ENCODE measurements at places on chromosomes 4 and X.

- DNase-seq = no peak
Measured at GRCh38 chr4:76564123-76564915, 129.3 kb downstream of the SHROOM3 start.

DNA sequence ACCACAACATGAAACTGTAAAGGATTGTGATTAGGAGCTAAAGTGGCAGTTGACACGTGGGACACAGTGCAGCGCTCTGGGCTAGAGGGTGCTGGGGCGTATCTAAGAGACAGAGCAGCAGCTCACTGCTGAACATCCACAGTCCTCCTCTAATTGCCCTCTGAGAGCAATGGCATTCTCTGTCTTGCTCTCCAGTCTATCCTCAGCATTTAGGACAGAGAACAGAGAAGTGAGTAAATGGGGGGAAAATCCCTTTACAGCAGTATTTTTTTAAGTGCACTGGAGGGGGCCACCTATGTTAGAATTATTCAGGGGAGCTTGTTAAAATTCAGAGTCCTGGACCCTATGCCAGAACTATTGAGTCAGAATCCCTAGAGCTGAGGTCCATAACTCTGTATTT, 4.2 kb upstream of the TMEM154 start:
- no peak for DNase-seq

DNA sequence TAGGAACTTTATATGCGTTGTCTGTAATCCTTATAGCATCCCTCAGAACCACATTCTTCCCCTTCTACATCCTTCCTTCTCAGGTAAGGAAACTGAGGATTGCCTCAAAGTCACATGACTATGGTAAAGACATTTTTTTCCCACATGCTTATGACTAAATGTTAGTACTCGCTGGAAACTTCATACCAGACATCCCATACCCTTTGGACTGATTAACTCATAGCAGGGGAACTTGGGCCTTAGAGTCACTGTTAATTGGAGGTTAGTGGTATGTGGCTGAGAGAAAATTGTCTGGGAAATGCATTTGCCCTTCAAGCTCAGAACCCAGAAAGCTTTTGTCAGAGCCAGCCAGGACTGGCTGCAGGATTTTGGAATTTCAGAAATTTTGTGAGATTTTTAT, 155.0 kb downstream of the RELL1 start:
- DNase-seq = no peak

DNA sequence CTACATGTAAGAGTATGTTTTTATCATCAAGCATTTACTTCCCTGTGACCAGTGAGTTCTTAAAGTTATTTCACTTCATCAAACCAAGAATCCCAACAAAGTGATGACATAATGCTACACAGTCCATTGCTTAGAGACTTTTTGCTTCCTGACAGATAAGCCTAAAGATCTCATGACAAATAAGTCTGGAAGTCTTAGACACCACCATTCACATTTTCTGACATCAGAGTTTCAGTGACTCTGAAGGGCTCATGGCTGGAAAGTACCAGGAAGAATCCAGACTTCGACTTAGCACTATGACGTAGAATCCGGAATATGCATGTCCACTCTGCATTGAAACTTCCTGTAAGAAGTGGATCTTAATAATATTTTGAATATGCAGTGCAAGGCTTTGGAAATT, 53.7 kb downstream of the CLDN22 start:
- DNase-seq = no peak

DNA sequence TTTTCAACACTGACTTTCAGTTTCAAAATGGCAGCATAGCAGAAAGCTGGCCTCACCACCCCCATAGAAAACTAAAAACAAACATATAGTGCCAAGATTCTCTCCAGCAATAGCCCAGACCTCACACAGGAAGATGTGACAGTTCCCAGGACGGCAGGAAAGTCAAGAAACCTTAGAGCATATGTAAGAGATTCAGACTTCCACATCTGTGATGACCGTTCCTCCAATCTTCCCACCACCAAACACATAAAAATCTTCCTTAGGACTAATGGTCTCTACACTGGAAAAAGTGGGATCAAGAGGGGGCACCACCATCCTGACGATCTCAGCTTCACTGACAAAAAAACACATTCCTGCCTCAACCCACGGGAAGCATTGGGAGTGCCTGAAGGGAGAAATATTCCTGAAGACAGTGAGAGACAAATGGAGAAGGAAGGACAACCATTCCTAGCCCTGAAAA, 134.1 kb upstream of the CPXCR1 start:
- DNase-seq = no peak

DNA sequence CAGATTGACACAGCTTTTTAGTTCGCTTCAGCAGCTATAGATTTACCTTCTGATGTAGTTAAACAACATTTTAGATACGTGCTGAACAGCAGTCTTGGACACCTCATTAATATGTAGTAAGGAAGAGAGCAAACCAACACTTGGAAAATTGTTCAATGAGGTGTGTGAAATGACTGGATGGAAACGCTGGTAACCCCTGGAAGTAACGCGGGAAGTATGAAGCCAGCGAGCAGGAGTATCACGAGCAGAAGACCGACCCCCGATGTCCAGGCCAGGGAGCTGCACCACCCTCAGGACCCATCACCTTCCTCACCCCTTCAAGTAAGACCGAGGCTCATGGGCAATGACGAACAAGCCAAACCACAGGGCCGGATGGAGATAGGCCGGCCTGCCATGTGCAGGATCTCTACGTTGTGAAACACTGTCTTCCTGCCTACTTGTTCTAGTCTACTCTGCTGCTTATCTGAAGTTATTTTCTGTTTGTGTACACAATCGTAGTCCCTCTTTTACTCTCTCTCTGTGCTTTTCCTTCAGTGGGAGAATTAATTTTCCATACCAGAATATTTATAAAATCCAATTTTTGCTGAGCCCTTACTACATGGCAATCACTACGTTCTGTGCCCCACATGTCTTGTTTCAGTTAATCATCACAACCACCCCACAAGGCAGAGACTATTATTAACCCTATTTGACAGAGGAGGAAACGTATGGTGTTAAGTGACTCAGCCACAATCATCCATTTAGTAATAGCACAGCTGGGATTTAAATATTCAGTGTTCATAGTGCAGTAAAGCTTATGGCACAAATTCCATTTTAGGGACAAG, 221.7 kb downstream of the APBB2 start:
- DNase-seq = no peak

GRCh38 chr4:62193761-62194160, 993.6 kb downstream of the ADGRL3 start:
- DNase-seq = no peak

GRCh38 chrX:13899607-13900006, 82.7 kb upstream of the GPM6B start:
- DNase-seq = peak; percentile 51

DNA sequence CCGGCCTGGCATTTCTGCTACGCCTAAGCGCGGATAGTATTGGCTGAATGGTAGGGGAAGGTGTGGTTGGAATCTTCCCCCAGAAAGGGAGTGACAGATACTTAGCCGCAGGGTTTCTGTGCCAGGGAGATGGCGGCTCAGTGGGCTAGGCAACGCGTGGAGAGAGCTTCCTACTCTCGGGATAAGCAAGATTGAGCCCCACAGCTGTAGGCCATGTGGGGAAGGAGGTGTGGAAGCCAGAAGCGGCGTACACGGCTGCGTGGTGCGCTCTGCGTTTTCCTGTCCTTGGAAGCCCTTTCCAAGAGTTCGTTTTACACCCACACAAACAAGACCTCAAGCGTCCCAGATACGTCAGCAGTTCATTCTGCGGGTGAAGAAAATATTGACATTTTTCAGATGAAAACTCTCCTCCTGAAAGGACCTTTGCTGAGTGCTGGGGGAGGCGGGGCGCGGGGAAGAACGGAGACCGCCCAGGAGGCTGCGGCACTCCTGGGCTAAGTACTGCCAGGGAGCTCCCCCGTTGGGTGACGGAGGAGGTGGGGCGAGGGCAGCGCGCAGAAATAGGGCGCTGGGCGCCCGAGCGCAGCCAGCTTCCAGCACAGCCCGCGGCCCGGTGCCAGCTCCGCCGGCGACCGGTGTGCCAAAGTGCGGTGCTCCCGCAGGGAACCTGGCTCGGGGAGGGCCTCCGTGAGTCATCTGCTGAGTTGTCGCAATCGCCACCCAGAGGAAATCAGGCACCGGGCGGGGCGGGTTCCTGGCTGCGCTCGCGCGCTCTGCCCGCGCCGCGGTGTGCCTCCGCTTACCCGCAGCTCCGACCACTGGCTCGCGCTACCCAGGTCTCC, at the start of gene GPAT3:
GPAT3 (plus strand) TSS at position 589 of the 842 bp plus-strand sequence. CDS start 515 bp downstream, outside the sequence.
- peak; percentile 80 for DNase-seq

GRCh38 chrX:134544513-134545151, 84.7 kb downstream of the HPRT1 start:
- DNase-seq = no peak

- DNase-seq = no peak
Measured at GRCh38 chr4:40564004-40564403, 65.7 kb downstream of the RBM47 start.

DNA sequence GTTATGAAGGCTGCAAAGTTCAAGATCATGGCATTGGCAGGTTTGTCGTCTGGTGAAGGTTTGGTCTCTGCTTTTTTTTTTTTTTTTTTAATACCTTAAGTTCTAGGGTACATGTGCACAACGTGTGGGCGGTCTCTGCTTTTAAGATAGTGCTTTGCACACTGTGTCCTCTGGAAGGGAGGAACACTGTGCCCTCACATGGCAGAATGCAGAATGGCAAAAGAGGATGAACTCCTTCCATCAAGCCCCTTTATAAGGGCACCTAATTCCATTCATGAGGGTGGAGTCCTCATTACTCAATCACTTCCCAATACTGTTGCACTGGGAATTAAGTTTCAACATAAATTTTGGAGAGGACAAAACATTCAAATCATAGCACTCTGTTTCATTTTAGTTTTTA, 101.4 kb downstream of the GLRA2 start:
- no peak for DNase-seq

DNA sequence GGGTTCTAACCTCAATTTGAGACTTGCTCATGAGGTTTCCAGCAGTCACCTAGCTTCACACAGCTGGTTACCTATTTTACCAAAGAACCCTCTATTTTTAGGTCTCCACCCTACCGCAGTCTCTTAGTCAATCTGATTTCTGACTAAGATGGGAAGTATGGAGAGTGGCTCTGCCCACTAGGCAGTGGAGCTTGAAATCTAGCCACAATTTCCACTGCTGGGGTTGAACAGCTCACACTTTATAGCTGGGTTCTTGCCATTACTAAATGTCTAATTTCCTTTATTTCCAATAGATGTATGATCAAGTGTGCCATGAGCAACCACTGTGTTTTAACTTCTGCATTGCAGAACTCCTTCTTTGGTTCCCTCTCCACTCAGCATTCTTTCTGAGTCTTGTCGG, 43.1 kb downstream of the GASK1B start:
- DNase-seq = no peak

GRCh38 chr4:791898-792625, 33.9 kb downstream of the CPLX1 start:
- DNase-seq = peak; percentile 59

GRCh38 chr4:163603257-163603656, 108.8 kb downstream of the TMA16 start:
- DNase-seq = no peak

DNA sequence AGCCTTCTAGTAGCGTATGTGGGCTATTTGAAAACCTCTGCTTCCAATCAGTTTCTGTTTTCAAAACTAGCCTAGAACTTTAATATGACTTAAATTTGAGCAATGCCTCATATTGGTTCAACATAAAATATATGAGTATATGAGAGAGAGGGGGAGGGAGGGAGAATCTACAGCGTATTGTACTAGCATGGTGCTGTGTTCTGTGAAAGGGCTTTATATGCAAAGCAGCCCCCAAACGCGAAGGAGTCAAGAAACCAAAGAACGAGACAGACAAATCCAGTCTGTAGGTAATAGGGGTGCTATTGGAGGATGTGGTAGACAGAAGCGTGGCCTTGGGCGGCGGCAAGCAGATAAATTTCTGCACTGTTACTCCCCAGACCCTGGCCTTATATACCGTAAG, 784 bp upstream of the ANXA5 start:
- DNase-seq = no peak

DNA sequence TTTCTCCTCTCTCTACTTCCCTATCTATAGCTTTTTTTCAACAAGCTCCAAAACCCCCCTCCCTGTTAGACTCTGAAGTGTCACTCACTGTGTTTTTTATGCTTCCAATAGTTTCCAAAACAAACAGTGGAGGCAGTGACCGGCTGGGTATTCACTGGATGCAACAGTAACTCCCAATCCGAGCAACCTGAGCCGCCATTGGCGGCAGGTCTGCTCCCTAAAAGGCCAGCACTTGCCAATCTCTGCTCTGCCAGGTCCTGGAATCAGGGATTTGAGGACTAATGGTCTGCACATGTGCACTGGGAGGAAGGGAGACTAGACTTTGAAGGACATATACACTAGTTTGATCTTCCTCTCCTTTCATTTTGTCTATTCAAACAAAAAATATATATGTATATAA, 7.1 kb downstream of the TBX22 start:
- DNase-seq = no peak

- peak; percentile 21 for DNase-seq
Measured at GRCh38 chr4:76997532-76997931, 48.0 kb downstream of the SEPTIN11 start.

- no peak for DNase-seq
Measured at GRCh38 chrX:63434665-63435064, 83.5 kb upstream of the SPIN4 start.

- no peak for DNase-seq
Measured at GRCh38 chr4:170400361-170400760, 310.6 kb upstream of the AADAT start.

DNA sequence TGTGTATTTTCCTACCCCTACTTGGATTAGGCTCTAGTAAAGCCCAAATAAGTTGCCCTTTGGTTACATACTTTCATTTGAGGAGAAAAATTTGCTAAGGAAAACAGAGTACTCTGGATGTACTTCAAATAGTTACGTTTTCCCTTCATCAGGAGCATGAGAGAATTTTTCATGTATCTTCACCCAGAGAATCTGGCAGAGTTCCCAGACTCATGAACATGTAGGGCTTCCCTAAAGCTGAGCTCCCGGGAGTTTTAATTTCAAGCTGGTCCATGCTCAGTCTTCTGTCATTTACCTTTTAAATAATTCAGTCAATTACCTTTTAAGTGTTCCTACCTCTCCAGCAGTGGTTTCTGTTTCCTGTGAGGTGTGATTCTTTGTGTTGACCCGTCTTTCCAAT, 367.5 kb upstream of the GRID2 start:
- DNase-seq = peak; percentile 14

DNA sequence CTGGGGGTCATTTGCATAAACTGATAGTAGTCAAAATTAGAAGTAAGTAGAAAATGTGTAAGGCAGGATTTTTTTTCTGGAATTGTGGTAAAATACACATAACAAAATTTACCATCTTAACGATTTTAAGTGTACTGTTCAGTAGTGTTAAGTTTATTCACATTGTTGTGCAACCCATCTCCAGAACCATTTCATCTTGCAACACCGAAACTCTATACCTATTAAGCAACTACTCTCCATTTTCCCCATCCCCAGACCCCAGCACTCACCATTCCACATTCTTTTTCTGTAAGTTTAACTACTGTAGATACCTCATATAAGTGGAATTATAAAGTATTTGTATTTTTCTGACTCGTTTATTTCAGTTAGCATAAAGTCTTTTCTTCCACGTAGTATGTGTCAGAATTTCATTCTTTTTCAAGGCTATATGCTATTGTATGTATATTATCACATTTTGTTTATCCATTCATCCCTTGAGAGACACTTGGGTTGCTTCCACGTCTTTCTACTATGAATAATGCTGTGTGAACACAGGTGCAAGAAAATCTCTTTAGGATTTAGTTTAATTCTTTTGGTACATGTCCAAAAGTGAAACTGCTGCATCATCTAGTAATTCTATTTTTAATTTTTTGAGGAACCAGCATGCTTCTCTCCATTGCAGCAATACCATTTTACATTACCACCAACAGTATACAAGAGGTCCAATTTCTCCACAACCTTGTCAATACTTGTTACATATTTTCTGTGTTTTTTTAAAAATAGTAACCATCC, 39.1 kb upstream of the NSUN7 start:
- DNase-seq = no peak
